AG09319 (cell line): ENCODE measurements at places on chromosomes 7 and 10.
A peak's percentile ranks its signal among the peaks of the same experiment; 100 is the strongest.

- no peak for DNase-seq
Measured at GRCh38 chr7:23234569-23235296, 11.8 kb upstream of the GPNMB start.

GRCh38 chr7:131004371-131004770 is 270.4 kb upstream of the KLF14 start:
- no peak for DNase-seq

- no peak for DNase-seq
Measured at GRCh38 chr7:455110-455928, 64.3 kb downstream of the PDGFA start.

DNA sequence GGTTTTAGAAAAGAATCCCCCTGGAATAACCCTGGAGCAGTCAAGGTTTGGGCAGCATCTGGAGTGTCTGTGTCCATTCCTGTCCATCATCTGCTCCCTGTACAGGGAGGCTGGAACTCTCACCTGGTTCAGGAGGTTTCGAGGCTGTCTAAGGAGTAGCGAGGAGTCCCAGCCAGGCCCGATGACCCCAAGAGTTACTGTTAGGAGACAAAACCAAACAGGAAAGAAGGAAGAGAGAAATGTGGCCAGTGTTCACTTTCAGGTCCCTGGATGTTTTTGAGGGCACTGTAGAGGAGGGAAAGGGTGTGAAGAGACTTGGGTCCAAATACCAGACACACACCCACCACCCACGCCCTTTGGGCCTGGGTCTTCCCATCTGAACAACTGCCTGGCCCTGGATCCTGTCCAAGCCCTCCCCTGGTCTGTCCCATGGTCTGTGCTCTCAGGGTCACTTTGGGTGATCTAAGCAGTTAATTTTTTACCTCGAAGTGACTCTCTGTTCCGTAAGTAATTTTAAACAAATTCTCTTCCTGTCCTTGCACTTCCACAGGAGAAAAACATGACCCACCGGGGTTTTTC is 117.1 kb downstream of the ZMIZ1 start:
- DNase-seq: no peak

DNA sequence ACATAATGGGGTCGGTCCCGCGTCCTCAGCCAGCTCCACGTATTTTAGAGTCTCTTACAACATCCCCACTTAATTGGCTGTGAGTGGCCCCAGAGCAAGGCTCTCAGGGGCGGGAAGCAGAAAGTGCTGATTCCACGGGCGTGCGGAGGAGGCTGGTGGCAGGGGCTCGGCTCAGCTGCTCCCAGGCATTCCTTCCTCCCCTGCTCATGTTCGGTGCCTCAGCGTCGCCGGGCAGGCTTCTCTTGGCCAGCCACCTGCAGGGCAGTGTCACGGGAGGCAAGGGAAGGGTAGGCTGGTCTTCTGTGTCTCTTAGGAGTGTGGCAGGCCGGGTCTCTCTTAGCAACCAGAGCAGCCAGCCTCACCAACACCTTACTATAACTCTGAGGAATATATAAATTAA is 33.8 kb downstream of the IL15RA start:
- DNase-seq: peak; percentile 47

GRCh38 chr10:107813451-107814162 is 649.1 kb upstream of the SORCS1 start:
- no peak for DNase-seq

- DNase-seq: no peak
Measured at GRCh38 chr7:130989101-130989795, 255.2 kb upstream of the KLF14 start.

DNA sequence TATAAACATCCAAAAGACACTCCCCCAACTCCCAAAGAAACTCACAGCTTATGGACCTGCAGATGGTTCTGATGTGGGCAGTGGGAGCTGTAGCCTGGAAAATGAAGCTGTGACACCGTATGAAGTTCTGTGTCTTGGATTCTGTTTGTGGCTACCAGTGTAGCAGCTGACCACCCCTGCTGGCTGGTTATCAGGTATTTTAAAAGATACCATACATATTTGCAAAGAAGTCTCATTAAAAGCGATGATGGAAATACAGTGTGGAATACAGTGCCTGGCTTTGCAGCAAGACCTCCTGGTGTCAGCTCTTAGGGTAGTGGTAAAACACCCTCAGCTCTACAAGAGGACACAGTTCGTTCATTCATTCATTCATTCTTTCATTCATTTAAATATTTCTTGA is 194.3 kb upstream of the PRKCQ start:
- no peak for DNase-seq

DNA sequence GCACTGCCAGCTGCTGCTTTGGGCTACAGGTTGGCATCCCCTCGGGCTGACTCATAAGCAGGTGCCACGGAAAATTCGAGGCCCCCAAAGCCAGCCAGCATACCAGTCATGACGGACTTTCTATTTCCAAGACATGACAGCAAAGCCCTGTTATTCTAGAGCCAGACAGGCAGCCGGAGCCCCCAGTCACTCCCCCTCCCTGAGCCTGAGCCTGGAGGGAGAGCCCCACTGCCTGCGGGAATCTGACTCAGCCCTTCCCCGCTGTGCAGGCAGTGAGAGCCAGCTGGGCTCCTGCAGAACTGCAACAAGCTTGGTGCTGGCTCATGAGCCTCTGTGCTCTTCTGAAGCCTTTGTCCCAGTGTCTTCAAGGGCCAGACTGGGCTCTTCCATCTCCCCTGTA is 15.8 kb downstream of the BTBD16 start:
- DNase-seq: no peak

GRCh38 chr7:142301299-142301698 is 43.4 kb upstream of the PRSS58 start:
- DNase-seq: no peak

GRCh38 chr7:146894927-146895326 is 778.3 kb downstream of the CNTNAP2 start:
- no peak for DNase-seq

GRCh38 chr7:148927123-148928045 is 43.3 kb upstream of the EZH2 start:
- DNase-seq: no peak

DNA sequence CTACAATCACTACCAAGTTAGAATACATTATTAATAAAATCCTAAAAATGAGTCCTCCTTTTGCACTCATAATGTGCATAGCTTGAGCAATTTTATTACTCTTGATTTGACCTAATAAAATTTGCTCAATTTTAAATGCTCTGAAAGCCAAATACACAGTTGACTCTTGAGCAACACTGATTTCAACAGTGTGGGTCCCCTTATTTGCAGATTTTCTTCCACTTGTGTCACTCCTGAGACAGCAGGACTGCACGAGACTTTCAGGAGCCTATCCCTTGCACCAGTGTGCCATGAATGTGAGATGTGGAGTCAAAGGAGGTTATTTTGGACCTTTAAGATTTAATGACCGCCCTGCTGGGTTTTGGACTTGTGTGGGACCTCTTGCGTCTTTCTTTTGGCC is 23.2 kb downstream of the RNF216 start:
- DNase-seq: no peak

GRCh38 chr7:117581424-117581823 is 101.6 kb downstream of the CFTR start:
- no peak for DNase-seq

- DNase-seq: no peak
Measured at GRCh38 chr7:2440608-2441245, 35.5 kb downstream of the GRIFIN start.

DNA sequence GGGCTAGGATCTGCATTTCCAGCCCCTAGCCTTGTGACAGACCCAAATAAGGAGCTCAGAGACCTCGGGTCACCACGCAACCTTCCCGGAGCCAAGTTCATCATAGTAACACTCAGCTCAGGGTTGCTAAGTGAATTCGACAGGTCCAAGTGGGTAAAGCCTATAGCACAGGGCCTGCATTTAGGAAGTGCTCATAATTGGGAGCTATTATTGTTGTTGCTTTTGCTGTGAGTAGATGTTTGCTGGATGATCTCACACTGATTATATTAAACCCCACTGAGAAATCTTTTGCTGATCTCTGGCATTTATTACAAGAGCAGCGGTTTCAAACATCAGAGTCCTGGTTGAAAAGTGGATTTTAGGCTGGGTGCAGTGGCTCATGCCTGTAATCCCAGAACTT is 20.3 kb upstream of the SAR1A start:
- DNase-seq: no peak

DNA sequence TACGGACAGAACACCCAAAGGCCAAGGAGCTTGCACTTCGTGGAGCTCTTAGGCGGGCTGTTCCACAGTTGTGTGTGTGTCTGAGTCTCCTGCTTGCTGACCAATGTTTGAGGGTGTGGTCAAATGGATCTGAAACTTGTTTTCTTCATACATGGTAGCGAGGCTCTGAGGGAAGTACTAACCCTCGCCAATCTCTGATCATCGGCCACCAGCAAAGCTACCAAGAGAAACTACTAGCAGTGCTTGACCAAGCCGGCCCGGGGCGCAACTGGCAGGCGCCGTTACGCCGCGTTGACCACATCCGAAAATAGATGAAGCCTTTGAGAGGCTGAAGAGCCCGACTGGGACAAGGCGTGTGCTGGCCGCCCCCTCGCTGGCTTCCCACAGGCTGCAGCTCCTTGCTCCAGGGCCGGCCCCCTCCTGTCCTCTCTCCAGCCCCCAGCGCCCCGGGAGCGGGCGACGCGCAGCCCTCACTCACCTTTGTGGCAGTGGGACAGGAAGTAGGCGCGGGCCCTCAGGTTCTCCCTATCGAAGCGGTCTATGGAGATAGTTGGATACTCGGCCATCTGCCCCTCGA is 384 bp downstream of the DCLRE1C start:
- DNase-seq: peak; percentile 18

DNA sequence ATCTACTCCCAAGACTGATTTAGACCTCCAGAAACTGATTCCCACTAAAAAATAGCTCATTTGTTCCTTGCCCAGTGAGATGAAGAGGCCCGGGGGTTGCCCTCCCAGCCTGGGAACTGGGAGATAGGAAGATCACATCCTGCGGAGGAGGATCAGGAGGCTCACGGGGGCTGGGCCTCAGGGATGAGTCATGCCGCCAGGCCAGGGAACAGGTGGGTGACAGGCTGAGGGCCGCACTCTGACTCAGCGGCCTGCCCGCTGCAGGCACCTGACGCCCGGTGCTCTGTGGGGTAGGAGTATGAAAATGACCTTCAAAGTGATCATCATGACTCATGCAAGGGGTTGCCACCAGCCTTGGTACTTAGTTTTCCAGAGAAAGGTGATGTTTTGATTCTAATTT is 104.5 kb upstream of the ZPBP start:
- DNase-seq: no peak

- no peak for DNase-seq
Measured at GRCh38 chr7:107678110-107678753, 17.6 kb downstream of the SLC26A4 start.

GRCh38 chr10:48448796-48449195 is 142.3 kb downstream of the MAPK8 start:
- DNase-seq: no peak

- DNase-seq: no peak
Measured at GRCh38 chr7:70920876-70921275, 211.1 kb upstream of the GALNT17 start.

DNA sequence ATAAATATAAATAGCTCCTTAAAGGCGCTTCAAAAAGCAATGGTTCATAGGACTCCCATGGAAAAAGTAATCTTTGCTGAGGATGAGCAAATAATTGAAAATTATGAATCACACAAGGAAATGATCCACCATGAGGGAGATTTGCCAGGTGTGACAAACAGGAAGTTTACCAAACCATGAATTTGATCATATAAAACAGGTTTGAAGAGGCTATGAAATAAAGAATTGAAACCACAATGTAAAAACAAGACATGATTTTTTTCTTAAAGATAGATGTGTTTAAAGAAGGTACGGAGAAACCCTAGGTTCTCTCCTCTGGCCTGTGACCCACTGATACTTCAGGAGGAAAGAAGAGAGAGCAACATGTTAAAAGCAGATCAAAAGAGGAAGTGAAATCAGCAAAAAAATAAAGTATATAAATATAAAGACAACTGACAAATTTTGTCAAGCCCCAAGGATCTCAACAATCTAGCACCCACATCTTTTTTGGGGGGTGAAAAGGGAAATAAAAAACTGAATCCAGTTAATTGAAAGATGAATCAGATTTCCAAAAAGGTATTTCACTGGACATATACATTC is 111.3 kb upstream of the ASAH2 start:
- DNase-seq: no peak

GRCh38 chr7:115293628-115294240 is 371.8 kb downstream of the MDFIC start:
- no peak for DNase-seq

- no peak for DNase-seq
Measured at GRCh38 chr7:3194501-3195141, 106.4 kb upstream of the SDK1 start.

GRCh38 chr7:102107474-102108104 is 179.1 kb upstream of the SH2B2 start:
- DNase-seq: no peak

DNA sequence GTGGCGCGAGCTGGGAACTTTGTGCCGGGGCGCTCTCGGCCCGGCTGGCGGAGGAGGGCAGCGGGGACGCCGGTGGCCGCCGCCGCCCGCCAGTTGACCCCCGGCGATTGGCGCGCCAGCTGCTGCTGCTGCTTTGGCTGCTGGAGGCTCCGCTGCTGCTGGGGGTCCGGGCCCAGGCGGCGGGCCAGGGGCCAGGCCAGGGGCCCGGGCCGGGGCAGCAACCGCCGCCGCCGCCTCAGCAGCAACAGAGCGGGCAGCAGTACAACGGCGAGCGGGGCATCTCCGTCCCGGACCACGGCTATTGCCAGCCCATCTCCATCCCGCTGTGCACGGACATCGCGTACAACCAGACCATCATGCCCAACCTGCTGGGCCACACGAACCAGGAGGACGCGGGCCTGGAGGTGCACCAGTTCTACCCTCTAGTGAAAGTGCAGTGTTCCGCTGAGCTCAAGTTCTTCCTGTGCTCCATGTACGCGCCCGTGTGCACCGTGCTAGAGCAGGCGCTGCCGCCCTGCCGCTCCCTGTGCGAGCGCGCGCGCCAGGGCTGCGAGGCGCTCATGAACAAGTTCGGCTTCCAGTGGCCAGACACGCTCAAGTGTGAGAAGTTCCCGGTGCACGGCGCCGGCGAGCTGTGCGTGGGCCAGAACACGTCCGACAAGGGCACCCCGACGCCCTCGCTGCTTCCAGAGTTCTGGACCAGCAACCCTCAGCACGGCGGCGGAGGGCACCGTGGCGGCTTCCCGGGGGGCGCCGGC is 870 bp downstream of the FZD1 start:
- DNase-seq: no peak

GRCh38 chr10:70317943-70318318 is 34.1 kb upstream of the NPFFR1 start:
- no peak for DNase-seq

DNA sequence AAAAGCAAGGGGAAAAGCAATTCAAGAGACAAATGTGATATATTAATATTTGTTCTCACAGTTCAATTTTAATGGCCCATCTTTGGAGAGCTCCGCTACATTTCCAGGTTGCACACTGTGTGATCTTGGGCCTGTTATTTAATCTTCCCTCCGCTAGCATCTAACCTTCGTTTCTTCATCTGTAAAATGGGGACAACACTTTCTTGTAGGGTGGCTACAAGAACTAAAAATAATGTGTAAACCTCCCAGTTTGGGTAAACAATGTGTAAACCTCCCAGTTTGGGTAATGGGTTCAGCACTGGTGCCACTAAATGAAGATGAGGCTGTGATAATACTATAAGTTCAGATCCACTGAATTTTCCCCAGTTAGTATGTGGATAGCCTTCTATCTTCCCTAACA is 99.5 kb downstream of the CDK6 start:
- DNase-seq: no peak
